Cortex of kidney (tissue), 1 donor: ENCODE measurements at places on chromosomes 2 and 18.

- no peak for DNase-seq
Observed at GRCh38 chr2:200054681-200055468, 99.5 kb downstream of the MAIP1 start.

DNA sequence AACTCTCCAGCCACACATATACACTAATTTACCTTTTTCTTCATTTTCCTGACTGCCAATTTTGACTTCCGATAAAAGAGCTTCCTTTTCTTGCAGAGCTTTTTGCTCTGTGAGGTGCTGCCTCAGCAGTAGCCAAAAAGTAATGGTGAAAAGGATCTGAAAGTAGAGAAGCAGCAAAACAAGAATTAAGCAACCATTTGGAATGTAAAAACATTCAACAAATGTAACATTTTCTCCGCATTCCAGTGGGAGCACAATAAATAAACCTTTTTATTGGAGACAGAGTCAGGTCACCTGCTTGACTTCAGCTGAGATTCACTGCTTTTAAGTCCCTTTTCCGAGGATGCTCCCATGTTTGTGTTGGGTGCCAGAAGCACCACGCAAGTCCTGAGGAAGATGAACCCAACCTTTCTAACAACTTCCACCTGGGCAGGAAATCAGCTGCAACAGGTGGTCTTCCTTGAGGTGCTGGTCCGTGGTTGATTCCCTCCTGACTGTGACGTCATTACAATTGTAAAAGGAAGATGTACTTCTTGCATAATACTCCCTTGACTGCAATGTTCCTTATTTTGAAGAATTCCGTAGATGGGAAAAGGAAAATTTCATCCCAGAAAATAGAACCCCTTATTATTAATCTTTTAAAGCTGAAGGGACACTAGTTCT is 265.5 kb downstream of the NAPG start:
- DNase-seq: no peak

GRCh38 chr18:75785206-75785605 is 357.7 kb upstream of the SMIM21 start:
- no peak for DNase-seq

- no peak for DNase-seq
Observed at GRCh38 chr2:132538331-132538855, 121.8 kb downstream of the GPR39 start.

DNA sequence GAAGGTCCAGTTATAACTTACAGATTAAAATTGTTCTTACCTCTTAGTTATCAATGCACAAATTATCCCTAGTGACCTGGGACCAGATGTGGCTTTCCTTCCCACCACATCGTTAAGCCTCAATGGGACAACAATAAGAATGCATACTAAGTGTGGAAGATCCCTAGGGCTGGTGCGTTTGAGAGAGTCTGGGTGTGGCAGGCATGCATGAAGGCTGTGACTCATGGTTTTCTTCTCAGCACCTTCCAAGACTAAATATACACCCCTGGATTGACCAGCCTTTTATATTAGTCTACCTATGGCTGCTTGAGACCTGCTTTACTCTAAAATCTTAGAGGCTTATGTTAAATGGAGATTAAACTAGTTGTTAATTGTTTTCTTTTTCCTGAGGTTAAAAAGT is 261.7 kb upstream of the SLC14A2 start:
- DNase-seq: no peak

- no peak for DNase-seq
Observed at GRCh38 chr2:112588611-112589045, 4.2 kb downstream of the CHCHD5 start.

DNA sequence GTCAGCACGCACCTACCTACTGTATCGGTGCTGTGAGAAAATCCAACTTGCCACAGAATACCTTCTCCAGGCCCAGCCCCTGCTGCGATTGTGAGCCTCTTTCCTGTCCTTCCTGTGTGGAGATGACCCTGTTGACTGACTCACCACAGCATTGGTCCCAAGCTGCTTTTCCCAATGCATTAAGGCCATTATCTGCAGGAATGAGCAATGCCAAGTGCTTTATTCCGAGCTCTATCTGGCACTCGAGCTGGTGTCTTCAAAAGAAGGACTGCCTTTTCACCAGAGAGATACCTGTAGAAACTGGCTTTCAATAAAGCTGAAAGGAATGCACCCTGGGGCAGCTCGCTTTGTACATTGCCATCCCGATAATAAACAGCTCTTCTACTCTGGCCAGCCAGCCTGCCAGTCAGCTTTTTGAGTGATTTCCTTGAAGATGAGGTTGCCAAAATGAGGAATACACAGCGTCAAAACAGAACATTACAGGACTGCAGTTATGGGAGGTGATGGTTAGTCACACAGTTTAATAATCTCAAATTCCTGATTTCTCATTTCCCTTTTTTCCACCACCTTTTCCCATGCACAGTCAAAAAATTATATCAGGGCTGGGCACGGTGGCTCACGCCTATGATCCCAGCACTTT is 8.3 kb upstream of the RNF103 start:
- no peak for DNase-seq

DNA sequence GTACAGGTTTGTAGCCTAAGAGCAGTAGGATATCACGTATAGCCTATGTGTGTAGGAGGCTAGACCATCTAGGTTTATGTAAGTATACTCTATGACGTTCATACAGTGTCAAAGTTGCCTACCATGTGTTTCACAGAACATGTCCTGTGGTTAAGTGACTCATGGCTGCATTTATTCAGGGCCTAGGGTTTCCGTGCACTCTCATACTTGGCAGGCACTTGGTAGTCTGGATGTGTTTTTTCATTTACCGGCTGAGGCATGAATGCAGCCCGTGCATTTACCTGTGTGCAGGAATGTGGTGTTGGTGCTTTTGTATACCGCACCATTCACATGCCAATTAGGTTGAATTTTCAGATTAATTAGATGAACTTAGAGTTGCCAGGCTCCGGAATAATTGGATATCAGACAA is 43.4 kb downstream of the MYL12B start:
- DNase-seq: no peak

DNA sequence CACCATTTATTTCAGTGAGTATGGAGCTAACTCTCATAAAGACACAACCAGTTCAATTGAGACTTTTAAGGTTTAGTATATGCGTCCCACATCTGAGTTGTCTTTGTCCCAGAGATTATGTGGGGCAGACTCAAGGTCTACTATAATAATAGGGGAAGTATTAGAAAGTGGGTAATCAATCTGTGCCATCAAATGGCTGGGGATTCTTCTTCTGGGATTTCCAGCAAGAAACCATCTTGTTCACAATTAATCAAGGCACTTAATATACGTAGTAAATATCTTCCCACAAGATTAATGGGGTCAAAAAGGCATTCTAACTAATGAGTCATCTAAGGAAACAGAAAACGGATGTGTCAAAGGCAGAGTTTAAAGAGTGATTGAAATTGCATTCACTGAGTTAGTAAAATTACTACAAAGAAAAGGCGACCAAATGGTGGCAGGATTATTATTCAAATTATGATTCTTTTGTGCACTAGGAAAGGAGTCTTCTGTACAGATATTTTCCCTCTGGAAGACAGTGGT is 179.8 kb upstream of the REG3G start:
- DNase-seq: no peak

DNA sequence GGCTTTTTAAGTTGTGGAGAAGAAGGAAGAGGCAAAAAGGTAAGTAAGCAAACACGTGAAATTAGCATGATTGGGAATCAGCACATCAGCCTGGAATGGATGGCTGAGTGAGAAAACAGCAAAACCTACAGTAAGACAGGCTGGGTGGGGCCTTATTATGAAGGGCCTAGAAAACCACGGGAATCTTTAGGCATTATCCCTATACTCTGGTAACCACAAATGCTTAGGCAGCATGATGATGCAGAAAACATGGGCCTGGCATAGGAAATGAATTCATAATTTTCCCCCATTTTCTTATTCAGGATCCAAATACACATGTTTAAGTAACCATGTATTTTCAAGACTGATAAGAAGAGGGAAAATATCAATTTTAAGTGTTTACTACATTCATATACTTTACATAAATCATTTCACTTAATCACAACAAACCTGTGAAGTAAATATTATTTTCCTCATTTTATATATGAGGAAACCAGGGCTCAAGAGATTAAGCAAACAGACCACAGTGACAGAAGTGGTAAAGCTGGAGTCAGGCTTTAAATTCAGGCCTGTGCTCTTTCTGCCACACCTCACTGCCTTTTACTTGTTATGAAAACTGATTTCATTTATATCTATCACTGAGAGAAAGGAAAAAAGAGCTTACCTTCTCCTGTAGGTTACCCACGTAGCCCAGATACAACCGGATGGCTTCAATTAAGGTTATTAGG is 4.0 kb downstream of the TMEM17 start:
- no peak for DNase-seq

DNA sequence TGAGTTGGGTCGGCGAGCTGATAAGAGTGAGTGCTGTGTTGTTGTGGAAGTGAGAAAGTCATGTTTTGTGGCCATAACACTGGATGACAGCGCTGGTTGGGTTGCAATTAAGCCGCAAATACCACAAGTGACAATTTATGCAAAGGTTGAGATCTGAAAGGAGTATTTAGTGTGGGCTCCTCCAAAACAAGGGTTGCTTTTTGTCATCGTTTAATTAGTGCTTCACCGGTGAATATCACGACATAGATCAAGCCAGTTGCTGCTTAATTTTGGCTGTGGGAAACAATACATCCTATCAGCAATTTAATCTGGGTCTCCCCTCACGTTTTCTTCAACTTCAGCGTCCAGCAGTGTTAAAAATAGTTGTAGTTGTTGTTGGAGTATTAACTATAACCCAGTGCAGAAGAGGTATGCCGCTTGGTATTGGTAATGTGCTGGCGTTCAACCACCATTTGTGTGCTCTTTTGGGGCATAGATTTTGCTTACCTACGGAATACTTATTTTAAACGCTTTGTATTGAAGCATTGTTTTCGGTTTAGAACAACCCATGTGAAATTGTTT is 662 bp downstream of the ACVR2A start:
- DNase-seq: no peak

GRCh38 chr2:68726608-68727367 is 7.8 kb upstream of the ARHGAP25 start:
- DNase-seq: no peak

DNA sequence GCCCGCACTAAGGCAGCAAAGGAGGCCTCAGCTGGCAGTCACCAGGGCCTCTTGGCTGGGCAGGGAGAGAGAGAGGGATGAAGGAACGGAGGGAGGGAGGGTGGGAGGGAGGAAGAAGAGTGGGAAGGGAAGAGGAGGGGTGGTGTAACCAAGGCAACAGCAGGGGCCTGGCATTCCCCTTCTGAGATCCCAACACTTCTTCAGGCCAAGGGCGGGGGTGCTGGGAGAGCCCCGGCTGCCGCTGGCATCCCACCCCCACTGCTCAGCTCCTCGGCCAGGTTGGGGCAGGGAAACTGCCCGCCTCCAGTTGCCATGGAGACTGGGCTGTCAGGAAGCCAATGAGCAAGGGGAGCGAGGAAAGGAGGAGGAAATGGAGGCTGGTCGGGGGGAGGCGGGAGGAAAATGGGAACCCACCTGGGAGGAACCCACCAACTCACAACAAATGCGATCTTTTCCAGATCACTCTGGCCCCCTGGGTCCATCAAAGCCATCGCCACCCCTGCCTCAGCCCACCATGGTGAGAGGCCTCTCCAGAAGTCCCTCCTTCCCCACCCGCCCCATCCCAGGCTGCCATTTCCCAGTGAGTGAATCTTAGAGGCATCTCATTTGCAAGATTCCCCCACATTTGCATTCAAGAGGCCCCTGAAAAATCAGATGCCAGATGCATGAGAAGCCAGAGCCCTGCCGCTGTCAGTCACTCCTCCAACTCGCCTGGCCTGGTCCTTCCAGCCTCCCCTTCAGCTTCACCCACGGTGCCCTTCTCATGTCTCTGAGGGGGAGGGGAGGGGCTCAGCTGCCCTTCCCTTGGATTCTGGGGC is 12.4 kb downstream of the SH2D6 start:
- DNase-seq: no peak

GRCh38 chr18:35573531-35573930 is 8.0 kb upstream of the GALNT1 start:
- DNase-seq: no peak

DNA sequence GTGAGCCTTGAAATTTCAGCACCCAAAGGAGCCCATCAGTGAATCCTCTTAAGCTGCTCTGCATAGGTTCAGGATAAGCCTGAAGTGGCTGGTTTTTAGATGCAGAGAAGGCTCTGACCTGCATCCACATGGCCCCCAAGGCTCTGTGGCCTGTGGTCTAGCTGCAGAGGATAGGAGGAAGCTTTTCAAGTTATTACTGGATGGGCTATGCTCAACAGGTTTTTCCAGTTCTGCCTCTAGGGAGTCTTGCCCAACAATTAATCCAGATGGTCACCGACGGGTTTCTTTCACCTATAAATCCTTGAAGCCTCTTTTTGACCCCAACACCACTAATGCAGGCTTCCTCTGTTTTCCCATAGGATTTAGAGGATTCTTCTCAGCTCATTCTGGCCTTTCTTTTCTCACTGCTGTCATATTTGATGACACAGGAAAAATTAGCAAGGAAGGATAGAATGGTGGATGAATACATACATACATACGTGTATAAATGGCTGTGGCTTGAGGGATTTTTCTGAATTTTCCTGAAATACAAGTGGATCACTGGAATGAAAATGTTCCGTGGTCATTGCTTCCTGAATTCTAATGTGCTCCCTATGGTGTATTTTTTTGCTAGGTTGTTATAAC is 52.2 kb upstream of the BCL2L11 start:
- no peak for DNase-seq

GRCh38 chr2:10909050-10909995 is 2.4 kb upstream of the KCNF1 start:
- no peak for DNase-seq

GRCh38 chr2:54074606-54075341 is 40.6 kb upstream of the ACYP2 start:
- no peak for DNase-seq

DNA sequence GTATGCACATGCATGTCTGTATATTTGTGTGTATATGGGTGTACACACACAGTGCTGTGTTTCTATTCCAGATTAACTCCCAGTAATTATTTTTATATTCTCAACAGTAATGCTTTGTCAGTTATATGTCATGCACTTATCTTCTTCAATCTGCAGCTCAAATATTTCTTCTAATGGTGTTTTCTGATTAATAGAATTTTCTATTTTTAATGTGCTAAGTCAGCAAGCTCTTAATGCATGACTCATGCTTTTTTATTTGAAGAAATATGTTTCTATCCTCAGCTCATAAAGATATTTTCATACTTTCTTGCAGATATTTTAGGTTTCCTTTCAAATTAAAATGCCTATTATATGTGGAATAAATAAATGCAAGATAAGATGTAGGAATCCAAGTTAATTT is 59.7 kb upstream of the TMEM18 start:
- no peak for DNase-seq

DNA sequence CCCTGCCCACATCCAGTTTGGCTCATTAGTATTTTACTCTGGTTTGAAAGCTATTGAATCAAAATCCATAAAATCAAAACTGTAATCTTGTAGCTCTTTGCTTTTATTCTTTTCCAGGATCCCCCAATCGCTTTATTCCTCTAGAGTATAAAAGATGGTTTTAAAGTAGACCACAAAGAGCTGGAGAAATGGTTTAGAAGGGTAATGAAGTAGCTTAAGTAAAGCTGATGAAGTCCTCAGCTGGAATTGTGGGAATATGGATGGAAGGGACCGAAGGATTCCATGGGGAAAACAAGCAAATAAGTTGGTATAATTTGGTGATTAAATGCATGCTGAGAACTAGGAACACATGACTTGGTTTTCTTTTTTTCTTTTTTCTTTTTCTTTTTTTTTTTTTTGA is 12.3 kb downstream of the ARHGAP28 start:
- DNase-seq: no peak
